GM19239 (cell line): ENCODE measurements at places on chromosomes 2 and 18.

GRCh38 chr2:57181315-57182038, 865.1 kb upstream of the VRK2 start:
- DNase-seq, result no peak

DNA sequence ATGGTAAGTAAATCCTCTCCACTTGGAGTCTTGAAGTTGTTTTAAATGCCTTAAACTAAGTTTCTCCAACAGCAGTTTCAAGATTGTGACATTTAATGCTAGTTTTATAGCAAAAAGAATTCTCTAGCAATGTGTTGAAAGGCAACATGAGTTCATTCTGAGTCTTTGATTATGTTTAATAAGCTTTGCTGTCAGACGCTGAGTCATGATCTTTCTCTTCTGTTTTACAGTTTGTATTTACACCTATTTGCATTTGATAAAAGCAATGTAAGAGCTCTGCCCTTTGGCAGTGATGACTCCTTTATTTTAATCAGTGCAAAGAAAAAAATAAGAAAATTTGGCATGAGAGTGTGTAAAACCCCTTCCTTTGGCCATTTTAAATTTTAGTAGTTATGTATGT, 497.7 kb downstream of the STK39 start:
- DNase-seq, result no peak

DNA sequence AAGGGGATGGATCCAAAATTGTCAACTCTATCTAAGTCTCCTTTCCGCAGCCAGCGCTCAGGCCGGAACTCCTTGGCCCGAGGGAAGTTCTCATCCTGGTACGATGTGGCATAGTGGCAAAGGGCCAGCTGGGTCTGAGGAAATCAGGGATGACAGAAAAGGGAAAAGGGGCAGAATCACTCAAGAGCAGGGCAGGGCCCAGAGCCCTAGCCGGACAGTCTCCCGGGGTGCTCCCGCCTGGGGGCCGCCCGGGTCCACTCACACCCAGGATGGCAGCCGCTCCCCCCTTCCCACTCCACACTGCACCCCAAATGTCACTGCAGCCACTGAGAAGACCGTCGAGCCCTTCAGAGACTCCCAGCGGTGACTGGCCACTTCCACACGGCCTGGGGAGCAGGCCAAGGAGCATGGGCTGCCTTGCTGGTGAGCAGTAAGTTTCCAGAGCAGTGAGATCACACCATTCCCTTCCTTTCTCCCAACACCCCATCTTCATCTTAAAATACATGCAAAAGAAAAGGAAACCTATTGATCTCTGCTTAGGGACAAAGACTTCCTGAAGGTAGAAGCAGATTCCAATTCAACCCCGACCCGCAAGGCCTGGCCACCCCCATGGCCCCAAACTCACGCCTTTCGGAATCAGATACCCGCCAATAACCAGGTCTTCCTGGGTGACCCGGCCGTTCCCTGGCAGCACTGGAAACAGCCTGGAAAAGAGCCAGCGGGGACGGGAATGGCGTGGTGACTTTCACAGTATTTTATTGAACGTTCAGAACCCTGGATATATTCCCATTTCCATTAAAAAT, 26.7 kb downstream of the CYP27C1 start:
- DNase-seq, result no peak

- no peak for DNase-seq
Measured at GRCh38 chr2:89780318-89780717, 1088.8 kb downstream of the RPIA start.

DNA sequence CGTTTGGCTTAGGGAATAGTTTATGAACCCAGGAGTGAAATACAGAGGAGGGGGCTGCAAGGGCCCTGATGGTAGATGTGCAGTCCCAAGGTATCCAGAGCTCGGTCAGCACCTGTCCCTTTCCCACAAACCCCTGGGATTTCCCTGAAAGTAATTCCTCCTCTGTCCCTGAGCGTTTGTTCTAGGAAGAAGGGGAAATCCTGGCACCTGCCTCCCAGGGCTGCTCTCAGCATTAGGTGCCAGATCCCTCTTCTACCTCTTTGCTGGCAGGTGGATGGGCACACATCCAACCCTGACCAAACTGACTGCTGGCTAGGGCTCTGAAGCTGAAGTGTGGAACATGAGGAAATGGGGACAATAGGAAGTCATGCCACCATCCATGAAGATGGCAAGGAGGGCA, 824.0 kb downstream of the SLC4A3 start:
- no peak for DNase-seq

DNA sequence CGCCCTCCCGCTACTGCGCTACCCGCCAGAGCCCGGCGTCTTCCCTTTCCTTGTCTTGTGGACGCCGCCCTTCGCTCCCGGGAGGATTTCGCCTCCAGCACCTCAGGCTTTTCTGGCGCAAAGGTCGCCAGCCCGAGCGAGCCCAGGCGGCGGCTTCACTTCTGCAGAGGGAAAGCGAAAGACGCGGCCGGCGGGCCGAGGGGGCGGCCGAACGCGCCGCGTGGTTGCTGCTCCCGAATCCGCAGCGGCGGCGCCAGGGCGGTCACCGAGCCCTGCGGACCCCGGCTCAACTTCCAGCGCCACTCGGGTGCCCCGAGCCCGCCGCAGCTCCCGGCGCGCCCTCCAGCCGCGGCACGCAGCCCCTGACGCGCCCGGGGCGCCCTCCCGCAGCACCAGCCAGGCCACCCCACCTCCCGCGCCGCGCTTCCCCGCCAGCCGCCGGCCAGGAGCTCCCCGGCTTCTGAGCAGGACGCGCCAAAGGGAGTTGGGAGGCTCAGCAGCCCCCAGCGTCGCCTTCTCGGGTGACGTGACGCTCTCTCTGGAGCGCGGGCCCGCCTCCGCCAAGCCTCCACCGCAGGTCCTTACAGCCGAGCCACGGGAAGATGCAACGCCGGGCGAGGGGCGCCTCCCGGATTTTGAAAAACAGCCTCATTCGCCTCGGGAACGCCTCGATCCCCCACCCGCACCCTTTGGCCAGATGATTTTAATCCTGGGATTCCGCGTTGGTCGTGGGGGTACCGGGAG, 84.9 kb upstream of the EPB41L3 start:
- peak; percentile 22 for DNase-seq

DNA sequence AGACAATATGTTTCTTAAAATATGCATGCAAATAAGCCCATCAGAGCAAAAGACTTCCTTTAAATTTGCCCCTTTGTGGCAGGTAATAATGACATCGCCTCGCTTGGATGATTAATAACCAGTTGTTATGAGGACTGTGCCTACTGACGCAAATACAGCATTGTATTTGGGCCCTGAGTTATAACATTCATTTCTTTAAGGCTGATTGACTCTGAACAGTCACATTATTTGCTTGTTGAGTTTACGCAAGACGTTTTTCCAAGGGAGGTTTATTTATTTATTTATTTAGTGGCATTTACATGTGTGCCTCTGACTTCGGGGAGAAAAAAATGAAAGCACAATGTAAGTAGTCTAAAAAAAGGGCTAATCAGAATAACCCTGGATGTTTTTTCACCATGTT, 88.3 kb downstream of the SLC8A1 start:
- no peak for DNase-seq

GRCh38 chr2:151552287-151552686, 142.6 kb downstream of the RIF1 start:
- DNase-seq, result no peak

- DNase-seq, result no peak
Measured at GRCh38 chr2:121664086-121664485, 14.8 kb upstream of the CLASP1 start.

DNA sequence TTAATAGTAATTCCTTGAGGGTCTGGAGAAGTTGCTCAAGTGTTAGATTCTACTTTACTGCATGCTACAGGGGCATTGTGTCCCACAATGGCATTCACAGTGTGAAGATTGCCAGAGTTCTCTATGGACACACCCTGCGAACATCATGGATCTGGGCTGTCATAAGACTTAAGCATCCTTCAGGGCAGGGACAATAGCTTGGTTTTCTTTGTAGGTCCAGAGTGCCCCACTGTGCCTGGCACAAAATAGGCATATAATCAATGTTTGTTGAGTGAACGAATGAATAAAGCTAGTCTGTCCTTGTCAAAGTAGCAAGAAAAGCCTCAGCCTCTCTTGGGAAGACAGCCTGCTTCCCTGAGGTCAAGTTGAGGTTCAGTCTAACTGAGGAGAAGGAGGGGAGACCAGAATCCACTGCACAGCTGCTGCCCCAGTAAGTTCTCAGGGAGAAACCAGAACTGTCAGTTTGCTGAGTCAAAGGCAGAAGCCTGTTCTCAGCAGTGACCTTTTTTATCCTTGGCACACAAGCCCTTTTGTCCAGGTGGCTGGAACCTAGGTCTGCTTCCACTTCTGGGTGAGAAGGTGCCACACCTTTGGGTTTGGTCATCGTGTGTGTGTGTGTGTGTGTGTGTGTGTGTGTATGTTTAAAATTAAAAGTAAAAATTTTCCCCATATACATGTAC, 15.0 kb downstream of the INPP4A start:
- DNase-seq, result no peak

GRCh38 chr18:13811993-13812392, 12.0 kb upstream of the MC5R start:
- DNase-seq, result no peak

DNA sequence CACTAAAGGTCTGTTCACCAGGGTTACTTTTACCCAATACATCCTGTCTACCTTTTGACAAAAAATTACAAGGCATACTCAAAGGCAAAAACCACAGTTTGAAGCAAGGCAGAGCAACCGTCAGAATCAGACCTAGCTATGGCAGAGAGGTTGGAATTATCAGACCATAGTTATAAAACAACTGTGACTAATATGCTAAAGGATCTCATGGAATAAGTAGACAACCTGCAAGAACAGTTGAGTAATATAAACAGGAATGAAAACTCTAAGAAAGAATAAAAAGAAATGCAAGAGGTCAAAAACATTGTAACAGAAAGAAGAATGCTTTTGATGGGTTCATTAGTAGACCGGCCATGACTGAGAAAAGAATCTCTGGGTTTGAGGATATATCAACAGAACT, 318.8 kb upstream of the KCNH7 start:
- no peak for DNase-seq

- DNase-seq, result no peak
Measured at GRCh38 chr2:84904717-84905174, 710 bp upstream of the TMSB10 start.

DNA sequence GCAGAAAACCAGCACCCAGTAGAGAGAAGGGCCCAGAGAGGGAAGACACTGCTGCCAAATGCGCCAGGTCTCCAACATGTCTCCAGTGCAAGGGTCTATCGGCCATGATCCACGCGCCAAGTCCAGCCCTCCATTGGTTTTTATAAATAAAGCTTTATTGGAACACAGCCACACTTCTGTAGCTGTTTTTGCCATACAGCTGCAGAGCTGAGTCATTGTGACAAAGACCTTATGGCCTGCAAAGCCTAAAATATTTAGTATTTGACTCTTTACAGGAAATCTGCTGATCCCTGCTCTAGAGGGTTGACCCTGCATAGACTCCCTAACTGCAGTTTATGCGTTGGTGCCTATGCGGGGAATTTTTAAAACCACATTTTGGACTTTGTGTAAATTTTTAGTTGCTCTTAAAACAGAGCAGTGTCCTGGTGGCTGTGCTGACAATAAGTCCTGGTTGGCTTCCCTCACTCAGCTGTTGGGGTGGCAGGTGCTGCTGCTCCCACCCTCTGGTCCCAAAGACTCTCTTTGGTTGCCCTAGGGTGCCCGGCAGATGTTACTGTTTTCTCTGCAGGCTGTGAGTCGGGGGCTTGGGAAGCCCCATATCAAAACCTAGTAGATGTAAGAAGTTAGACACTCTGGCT, 154.9 kb downstream of the CTIF start:
- no peak for DNase-seq

DNA sequence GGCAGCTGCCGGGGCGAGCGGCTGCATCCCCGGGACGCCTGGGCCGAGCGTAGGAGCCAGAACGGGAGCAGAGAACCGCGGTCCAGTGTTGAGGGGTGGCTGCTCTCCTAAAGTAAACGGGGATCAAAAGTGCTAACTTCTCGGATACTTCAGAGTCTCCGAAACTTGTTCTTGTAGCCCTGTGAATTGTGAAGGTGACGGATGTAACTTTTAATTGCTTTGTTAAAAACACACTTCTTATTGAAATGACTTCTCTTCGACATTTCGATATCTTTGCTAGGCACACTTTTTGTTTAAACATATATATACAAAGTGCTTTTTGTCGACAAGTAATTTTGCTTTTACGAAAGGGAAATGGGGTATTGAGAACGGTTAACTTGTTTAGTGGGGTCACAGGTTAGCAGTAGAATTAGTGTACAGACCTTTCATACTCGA, 540 bp downstream of the ATP9B start:
- DNase-seq, result peak; percentile 39

DNA sequence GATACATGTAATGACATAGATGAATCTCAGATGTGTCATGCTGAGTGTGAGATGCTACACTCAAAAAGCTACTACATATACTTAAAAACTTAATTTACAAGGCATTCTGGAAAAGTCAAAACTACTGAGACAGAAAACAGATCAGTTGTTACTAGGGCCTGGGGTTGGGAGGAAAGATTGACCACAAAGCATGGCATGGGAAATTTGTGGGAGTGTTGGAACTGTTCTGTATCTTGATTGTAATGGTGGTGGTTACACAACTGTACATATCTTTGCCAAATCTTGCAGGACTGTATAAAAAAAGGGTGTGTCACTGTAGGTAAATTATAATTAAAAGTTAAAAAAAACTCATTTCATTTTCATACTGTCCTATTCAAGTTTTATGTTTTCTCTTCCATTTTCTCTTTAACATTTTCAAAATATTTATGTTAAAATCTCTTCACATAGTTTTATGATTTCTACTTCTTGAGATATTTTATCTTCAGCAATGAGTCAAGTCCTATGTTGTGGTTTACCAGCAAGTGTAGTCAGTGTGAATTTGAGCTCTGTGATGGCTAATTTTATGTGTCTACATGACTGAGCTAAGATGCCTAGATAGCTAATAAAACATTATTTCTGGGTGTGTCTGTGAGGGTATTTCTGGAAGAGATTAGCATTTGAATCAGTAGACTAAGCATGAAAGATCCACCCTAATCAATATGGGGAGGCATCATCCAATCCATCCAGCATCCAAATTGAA, 58.6 kb upstream of the VRK2 start:
- no peak for DNase-seq

DNA sequence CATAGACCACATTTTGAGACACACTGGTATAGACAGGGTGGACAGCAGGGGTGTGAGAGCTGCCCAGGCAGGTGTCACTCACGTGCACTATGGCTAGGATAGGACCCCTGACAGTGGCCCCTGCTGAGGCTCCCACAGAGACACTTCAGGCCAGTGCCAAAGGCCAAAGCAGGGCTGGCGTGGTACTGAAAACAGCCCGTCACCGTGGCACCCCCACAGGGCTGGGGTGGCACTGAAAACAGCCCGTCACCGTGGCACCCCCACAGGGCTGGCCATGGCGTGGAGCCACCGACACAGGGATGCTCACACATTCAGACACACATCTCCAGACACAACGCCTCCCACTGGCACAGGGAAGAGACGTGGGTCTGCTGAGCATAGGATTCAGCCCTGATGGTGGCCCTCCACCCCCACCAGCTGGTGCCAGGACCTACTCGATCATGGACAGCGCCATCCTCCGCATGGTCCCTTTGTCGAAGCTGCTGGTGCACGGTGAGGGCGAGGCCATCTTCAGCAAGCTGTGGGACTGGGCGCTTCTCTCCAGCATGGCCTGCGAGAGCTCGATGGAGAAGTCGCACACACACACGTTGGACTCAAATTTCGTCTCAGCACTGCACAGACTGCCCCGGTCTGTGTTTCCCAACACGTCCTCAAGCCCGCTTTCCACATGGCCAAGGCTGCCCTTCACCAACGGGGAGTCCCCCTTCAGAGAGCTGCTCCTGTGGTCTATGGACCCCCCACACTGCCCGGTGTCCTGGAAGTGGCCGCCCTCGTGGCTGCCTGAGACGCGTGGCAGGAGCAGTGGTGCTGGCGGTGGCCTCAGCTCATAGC, 34.1 kb downstream of the ANKMY1 start:
- no peak for DNase-seq
